Activated CD4-positive, alpha-beta T cell treated with anti-CD3 and anti-CD28 coated beads, Interleukin-2, amount 50 U/mL, for 1 hour (primary cell): ENCODE measurements at places on chromosomes 2 and 18.

GRCh38 chr2:100875516-100876230 is 55.7 kb downstream of the NPAS2 start:
- DNase-seq, result no peak

- no peak for DNase-seq
These were observed 7.3 kb upstream of the TPO start for GRCh38 chr2:1405967-1406366.

GRCh38 chr2:135337071-135337470 is 193.9 kb downstream of the ZRANB3 start:
- no peak for DNase-seq

- DNase-seq, result no peak
These were observed 276.5 kb downstream of the DSC3 start for GRCh38 chr18:30766053-30766452.

DNA sequence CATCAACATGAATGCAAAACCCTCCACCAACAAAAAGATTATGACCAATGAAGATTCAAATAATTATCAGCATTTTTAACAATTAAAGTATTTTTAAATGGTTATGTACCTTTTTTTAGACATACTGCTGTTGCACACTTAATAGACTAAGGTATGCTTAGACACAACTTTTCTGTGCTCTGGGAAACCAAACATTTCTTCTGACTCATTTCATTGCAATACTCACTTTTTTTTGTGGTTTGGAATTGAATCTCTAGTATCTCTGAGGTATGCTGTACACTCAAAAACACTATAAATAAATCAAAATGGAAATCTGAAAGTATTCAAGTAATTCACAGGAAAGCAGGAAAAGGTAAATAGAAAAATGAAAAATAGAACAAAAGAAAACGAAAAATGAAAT is 247.9 kb upstream of the POU3F3 start:
- no peak for DNase-seq

DNA sequence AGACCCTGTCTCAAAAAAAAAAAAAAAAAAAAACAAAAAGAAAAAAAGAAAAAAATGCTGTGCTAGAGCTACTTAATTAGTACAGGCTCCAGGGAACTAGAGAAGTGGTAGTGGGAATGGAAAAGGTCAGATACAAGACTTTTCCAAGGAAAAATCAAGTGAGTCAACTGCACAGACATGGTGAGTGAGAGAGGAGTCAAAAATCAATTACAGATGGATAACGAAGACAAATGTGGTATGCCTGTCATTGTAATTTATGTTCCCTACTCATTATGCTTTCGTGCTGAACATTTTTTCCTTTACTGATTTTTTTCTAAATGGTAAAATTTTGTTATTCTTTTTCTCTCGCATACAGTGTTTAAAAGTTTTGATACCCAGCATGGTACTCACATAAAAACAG is 111.5 kb downstream of the MDH1 start:
- no peak for DNase-seq

- no peak for DNase-seq
These were observed 40.5 kb upstream of the IL1R1 start for GRCh38 chr2:102101849-102102635.

DNA sequence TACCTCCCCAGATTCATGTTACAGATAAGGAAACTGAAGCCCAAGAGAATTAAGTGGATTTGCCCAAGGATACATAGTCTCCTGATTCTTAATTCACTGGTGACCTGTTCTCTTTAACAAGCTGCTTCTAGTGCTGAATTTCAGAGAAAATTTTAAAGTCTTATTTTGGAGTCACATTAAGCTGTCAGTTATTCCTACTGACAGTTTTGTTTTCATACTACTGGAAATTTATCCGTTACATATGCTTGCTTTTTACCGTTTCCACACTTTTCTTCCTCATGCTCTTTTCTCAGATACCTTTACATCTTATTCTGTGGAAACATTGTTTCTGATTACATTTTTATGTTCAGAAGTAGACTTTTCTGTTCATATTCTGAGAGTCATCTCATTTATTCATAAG is 1.3 kb downstream of the MOB4 start:
- no peak for DNase-seq

DNA sequence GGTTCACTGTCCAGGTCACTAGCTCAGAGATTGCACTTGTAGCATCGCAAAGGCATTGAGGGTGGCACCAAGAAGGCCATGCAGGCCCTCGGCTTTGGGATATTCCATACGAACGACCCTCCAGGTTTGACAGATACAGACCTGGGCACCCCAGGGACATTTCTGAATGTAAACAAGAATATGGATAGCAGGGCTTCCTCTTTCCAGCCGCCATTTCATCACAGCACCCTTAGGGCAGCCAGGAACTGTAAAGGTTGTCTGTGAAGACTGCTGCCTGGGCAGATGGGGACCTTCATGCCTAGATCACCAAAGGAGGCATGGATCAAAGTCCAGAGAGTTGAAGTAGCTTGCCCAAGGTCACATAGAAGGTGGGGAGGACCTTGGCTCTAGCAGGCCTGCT is 70.5 kb downstream of the ACTR2 start:
- DNase-seq, result no peak

GRCh38 chr2:102049756-102050443 is 58.1 kb downstream of the IL1R2 start:
- no peak for DNase-seq

GRCh38 chr2:75595541-75596395 is 35.0 kb upstream of the EVA1A start:
- no peak for DNase-seq

- no peak for DNase-seq
These were observed 359.5 kb upstream of the FAM98A start for GRCh38 chr2:33958591-33958990.

GRCh38 chr2:55152475-55153412 is 79.3 kb downstream of the CLHC1 start:
- no peak for DNase-seq

DNA sequence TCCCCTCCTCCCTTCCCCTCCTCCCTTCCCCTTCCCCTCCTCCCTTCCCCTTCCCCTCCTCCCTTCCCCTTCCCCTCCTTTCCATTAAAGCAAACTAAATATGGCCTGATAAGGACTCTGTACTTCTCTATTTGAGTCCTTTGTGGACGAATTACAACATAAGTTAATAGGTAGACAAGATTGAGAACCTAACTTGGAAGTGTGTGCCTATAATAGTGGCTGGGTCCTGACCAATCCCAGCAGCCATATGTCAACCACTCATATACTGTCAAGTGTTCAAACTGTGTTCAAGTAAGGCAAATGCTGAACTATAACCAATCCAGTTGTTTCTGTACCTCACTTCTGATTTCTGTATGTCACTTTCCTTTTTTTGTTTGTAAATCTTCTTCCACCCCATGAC is 97.1 kb upstream of the RBMS1 start:
- DNase-seq, result no peak

- DNase-seq, result no peak
These were observed 367.8 kb downstream of the GPD2 start for GRCh38 chr2:156803967-156804366.

DNA sequence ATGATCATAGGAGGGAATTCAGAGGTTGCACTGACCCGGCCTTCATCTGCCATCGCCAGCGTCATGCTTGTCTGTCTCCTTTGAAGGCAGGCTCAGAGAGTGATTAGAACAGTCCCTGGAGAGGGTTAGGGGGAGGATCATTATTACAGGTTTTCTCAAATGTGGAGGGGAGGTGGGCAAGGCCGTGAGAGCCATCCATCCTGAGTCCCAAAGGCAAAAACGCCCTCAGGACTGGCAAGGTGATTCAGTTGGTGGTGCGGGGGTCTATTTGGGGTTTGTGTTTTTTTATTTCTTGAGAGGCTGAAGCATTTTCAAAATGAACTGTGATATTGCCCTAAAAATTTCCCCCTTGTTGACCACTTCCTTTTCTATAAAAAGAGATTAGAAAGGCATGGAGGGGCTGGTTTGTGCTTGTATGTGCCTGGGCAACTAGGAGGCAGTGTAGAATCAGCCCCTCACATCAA is 39.3 kb upstream of the GYPC start:
- DNase-seq, result no peak

GRCh38 chr2:33298233-33298632 is 178.2 kb upstream of the RASGRP3 start:
- DNase-seq, result no peak

- no peak for DNase-seq
These were observed 225.9 kb upstream of the MGAT5 start for GRCh38 chr2:134027980-134028379.

DNA sequence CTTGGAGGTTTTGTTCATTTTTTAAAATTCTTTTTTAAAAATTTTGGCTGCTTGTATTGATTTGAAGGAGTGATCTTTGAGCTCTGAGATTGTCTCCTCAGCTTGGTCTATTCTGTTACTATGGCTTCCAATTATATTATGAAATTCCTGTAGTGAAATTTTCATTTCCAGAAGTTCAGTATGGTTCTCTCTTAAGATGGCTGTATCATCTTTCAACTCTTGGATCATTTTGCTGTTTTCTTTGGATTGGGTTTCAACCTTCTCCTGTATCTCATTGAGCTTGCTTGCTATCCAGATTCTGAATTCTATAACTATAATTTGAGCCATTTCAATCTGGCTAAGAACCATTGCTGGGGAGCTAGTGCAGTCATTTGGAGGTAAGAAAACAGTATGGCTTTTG is 270.8 kb upstream of the NT5C1B start:
- DNase-seq, result no peak

DNA sequence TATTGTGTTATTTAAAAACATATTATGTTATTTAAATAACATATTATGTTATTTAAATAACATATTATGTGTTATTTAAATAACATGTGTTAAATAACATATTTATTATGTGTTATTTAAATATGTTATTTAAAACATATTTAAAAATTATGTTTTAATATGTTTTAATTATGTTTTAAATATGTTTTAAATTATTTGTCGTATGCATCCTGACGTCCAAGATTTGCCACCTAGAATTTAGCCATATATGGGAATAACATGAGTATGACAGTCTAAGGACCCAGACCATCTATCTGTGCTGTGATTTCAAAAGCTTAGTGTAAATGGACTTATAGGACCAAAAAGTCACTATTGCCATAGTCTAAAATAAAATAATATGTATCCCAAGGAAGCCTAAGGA is 484.3 kb upstream of the KLHL29 start:
- DNase-seq, result no peak

DNA sequence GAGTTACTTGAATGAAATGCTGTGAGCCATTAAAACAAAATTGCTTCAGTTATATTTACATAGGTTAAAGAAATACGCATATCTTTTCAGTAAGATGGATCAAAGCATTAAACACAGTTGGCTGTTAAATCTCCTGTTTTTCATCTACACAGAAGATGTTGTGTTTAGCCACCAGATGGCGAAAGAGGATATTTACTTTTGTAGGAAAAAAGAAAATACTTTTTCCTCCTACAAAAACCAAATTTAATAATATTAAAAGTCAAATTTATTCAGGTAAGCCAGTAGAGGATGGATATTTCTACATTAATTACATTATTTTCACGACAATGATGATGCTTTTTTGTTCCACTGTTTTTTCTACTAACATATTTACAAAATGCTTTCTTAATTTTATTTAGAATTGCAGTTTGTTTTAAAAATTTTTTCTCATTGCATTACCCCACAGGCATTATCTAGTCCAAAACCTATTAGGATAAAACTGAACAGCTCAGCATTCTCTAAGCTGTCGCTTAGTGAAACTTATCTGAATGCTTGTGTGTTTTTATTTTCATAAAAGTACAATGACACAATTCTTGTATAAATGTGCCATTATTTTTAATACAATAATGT is 173.7 kb downstream of the ASXL3 start:
- no peak for DNase-seq

- no peak for DNase-seq
These were observed 14.1 kb downstream of the NMS start for GRCh38 chr2:100484390-100484789.

DNA sequence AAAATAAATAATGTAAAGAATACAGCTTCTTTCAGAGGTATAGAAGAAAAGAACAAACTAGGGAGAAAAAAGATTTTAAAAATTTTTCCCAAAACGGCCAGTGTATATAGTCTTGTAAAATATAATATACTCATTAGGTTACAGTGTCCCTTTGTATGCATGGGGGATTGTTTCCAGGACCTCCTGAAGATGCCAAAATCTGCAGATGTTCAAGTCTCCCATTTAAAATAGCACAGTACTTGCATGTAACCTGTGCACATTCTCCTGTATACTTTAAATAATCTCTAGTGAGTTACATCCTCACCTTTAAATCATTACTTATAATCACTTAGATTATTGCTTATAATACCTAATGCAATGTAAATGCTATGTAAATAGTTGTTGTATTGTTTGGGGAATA is 80.6 kb upstream of the LRRTM4 start:
- no peak for DNase-seq

- DNase-seq, result no peak
These were observed 80.4 kb upstream of the WDR75 start for GRCh38 chr2:189360861-189361260.

- no peak for DNase-seq
These were observed 2.7 kb downstream of the AGXT start for GRCh38 chr2:240871071-240871958.

DNA sequence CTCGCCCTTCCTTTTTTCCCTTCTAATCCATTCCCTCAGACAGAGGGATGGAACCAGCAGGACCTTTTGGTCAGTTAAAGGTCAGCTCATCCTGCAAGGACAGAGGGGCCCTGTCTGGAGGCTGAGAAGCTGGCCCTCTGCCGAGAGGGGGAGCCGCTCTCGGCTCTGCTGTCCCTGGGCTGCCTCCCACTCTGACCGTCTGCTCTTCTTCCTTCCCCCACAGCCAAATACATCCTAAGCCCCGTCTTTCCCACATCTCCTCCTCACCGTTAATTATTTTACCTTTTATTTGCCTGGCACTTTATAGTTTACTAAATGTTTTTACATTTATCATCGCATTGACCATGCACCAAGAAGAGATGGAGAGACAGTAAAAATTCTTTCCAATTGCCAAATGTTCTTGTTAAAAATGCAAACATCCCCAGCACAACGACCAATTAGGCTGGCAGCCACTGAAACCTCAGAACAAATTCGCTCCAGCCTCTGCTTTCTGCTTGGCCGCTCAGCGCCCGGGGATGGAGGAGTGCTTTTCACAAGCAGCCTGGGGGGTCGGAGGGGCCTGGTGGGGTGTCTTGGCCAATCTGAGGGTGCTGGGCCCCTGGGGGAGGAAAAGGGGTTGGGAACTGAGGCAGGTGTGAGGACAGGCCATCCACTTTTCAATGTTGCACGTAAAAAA is 123.7 kb downstream of the TNS1 start:
- no peak for DNase-seq

GRCh38 chr2:152583512-152584229 is 133.6 kb downstream of the PRPF40A start:
- no peak for DNase-seq

DNA sequence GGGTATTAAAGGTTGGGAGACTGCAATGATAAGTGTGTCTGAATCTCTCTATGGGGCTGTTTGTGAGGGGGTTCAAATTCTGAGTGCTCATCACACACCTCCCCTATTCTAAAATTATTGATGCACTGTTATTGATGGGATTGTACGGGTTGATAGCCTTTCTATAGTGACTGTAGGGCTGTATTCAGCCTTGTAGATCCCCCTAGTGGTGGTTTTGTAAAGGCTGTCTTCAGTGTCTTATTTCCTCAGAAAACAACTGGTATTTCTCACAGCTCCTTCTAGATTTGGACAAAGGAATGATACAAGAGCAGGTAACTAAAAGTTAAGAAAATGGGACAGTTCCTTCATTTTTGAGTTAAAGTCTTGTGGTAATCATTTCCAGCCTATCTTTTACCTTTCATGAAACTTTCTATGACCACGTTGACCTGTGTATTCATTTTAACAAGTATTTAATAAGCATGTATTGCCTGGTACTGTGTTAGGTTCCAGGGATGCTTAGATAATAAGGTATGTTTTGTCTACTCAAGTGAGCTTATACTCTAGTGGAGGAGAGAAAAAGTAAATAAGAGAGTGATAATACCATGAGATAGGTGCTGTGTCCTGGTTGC is 21.2 kb downstream of the SMAD4 start:
- no peak for DNase-seq
